Body of pancreas (tissue), 4 donors: ENCODE measurements at places on chromosomes 7 and 10.

DNA sequence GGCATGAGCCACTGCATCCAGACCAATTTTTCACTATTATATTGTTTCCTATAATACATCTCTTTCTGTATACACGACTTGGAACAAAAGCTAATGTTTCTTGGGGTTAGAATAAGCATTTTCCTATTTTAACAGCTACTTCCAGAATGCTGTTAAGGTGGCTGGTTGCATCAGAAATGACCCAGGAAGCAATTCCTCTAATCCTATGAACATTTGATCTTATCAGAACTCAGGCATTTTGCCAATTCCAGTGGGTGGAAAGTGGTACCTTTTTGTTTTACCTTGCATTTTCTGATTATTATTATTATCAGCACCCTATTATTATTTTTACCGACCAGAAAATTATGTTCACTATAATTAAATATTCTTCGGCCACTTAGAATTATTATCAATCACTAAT is 73.3 kb downstream of the NDUFB2 start:
- no peak for DNase-seq

DNA sequence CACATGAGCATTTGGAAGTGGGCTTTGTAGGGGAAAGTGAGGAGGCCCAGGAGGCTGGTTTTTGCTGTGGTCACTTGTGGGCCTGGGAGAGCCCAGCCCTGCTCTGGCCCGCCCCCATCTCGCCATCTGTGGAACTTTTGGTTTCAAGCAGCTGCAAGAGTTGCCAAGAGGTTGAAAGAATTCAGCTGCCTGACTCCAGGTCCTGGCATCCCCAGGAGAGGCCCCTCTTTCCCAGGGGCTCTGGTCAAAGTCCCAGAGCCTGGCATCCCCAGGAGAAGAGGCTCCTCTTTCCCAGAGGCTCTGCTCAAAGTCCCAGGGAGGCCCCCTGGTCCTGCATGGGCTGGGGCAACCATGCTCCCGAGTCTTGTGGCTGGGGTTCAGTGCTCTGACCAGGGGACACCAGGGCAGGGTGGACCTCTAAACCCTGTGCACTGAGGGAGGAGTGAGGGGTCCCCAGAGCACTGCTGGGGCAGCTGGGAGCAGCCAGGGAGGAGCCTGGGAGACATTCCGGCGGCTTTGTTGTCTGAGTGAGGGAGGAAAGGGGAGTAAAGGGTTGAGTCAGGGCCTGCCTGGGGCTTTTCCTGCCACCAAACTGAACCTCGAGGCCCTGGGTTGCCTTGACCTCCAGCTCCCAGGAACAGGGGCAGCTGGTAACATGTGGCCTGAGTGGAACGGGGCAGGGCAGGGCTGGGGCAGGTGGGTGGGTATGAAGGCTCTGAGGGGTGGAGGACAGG is 27.7 kb upstream of the CSGALNACT2 start:
- no peak for DNase-seq

GRCh38 chr7:33849971-33850559 is 55.3 kb upstream of the BMPER start:
- no peak for DNase-seq

GRCh38 chr10:78766603-78767002 is 302.2 kb upstream of the ZMIZ1 start:
- DNase-seq = no peak

- DNase-seq = no peak
Observed at GRCh38 chr10:125016611-125017202, 74.8 kb downstream of the ZRANB1 start.

- DNase-seq = no peak
Observed at GRCh38 chr7:12133865-12134264, 77.2 kb upstream of the TMEM106B start.

- DNase-seq = no peak
Observed at GRCh38 chr7:81791568-81792518, 22.0 kb upstream of the HGF start.

DNA sequence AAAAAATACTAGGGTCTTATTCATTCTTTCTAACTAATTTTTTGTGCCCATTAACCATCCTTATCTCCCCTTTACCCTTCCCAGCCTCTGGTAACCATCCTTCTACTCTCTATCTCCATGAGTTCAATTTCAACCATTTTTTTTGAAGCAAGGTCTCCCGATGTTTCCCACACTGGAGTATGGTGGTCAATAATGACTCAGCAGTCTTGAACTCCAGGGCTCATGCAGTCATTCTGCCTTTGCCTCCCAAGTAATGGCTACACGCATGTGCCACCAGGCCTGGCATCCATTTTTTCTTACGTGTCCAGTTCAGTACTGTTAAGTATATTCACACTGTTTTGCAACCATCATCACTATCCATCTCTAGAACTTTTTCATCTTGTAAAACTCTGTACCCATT is 60.4 kb downstream of the CYTH3 start:
- DNase-seq = no peak

- DNase-seq = no peak
Observed at GRCh38 chr7:50554431-50555322, 10.5 kb downstream of the DDC start.

GRCh38 chr7:140214075-140214684 is 37.4 kb upstream of the KDM7A start:
- peak; percentile 88 for DNase-seq

GRCh38 chr7:18212758-18213157 is 185.1 kb upstream of the PRPS1L1 start:
- no peak for DNase-seq

- DNase-seq = no peak
Observed at GRCh38 chr7:8455426-8455825, 22.0 kb downstream of the NXPH1 start.

- no peak for DNase-seq
Observed at GRCh38 chr10:70954381-70955176, 66.2 kb upstream of the PCBD1 start.

DNA sequence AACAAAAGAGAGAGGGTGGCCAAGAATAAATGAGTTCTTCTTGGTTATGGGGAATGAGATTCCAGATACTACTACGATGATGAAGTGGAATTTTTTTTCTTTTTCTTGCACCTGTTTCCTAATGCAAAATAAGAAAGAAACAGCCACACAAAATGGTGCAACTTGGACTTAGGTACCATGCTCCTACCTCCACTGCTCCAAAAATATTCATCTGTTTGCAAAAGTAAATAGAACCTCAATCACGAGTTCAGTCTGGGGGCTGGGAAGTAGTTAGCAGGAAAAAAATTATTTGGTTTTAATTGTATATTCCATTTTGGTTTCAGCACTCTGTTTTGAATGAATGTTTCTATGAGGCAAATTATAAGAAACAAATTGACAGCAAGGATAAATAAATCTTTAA is 73.5 kb downstream of the SLC25A13 start:
- no peak for DNase-seq

DNA sequence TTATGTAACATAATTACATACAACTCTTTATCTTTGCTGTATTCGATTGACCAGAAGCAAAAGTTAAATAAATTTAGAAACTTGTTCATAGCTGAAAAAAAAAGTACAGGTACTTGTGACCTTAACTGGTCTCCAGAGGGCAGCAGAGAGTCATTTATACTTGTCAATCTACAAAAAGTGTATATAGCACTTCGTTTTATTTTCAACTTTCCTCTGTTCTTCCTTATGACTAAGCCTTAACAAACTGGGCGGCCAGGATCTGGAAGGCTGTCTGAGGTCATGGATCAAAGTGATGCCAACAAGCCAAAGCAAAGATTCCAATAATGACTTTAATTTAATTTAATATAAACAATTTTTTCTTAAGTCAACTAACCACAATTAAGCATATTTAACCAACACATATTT is 29.8 kb downstream of the C10orf67 start:
- DNase-seq = peak; percentile 68

- peak; percentile 67 for DNase-seq
Observed at GRCh38 chr10:125868372-125868975, 12.6 kb downstream of the DHX32 start.

DNA sequence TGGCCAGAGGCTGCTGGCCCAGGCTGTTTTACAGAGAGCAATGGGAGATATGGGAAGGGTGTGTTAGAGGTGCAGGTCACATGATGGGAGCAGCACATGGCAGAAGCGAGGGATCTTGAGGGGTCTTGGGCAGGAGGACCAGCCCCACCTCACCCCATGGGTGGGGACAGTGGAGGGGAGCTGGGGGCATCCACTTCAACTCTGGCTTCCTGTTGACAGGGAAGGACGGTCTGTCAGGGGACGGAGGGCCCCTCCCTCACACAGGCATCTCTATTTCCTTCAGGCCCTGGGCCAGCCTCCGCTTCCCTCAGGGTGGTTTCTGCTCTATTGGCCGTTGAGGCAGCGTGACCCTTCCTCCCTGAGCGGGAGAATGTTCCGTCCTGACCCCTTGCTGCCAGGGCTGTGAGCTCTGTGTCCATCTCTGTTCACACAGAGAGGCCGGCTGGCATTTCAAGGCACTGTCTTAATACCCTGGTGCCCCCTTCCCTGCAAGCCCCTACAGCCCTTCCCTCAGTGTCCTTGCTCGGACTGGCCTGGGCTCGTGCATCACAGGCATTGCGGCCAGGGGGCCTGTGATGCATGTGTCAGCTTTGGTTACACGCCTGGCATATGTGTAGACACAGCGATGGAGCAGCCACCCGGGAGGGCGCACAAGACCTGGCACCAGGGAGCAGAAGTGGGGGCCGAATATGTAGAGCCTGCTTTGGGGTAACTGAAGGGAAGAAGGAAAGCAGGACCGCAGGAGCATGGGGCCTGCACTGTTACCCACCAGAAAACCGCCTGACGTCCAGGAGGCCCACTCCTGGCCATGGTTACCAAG is 31.8 kb downstream of the RAMP3 start:
- DNase-seq = no peak

- DNase-seq = no peak
Observed at GRCh38 chr7:27316311-27316710, 73.7 kb downstream of the EVX1 start.

DNA sequence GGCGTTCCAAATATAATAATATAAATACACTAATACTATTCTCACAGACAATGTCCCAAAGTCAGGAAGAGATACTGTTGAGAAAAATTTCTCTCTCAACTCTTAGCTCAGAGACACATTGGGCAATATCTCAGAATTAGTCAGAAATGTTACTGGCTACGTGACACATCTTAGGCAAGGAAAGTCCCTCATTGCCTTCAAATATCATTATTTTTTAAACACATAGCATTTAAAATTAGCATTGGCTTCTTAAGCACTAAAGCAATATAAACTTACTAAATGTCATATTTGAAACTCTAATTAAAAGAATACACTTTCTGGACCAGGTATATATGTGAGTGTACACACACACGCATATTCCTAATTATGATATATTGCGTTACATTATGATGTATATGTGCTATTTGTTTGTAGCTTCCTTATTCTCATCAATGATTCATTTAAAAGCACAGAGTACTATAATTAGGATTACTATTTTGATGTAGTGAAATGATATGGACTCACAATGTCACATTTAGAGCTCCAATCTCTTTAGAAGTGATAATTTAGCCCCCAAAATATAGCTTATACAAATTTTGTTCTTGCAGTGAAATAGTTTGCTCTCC is 255.8 kb downstream of the TWIST1 start:
- no peak for DNase-seq

GRCh38 chr7:130290745-130291144 is 2.2 kb upstream of the CPA4 start:
- DNase-seq = peak; percentile 90

DNA sequence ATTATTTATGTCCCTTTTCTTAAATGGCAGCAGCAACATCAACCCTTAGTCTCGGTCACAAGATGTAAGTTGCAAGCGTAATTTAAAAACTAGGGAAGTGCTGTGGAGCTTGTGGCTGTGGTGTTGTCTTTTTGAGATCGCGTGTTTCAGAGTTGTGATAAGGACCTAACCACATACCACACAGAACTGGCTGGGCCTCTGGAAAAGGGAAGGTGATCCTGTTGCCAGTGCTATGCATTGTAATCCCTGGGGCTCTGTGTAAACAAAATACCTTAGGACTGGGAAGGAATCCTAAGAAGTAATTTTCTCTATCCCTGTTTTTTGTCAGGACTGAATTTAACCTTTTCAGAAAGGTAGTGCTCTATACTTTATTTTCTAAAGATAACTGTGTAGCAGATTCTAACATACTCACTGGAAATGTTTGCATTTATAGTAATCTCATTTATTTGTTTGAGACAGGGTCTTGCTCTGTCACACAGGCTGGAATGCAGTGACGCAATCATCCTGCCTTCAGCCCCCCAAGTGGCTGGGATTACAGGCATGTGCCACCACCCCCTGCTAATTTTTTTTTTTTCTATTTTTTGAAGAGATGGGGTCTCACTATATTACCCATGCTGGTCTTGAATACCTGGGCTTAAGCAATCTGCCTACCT is 60.4 kb downstream of the INPP5F start:
- DNase-seq = peak; percentile 32

GRCh38 chr10:34607894-34608293 is 207.2 kb downstream of the PARD3 start:
- no peak for DNase-seq

DNA sequence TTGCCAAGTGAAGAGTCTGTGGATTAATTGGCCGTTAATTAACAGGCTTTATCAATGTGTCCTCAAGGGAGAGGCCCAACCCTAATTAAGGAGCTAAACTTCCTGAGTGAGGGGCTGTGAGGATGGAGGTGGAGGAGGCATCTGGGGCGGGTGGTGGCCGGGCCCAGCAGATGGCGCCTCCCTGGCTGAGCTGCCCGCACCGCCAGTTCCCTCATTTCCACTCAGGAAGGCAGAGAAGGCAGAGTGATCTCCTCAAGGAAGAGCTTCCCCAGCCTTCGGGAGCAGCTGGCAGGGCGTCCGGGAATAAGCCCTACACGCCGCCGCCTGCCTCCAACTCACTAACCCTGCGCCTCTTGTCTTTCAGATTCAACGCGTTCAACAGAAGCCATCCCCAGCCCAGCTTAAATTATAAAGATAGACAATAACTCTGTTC is 112.2 kb downstream of the CYTH3 start:
- peak; percentile 39 for DNase-seq

- DNase-seq = no peak
Observed at GRCh38 chr10:79941146-79941545, 7.8 kb downstream of the SFTPD start.

GRCh38 chr10:6178581-6178980 is 24.2 kb upstream of the PFKFB3 start:
- DNase-seq = no peak

DNA sequence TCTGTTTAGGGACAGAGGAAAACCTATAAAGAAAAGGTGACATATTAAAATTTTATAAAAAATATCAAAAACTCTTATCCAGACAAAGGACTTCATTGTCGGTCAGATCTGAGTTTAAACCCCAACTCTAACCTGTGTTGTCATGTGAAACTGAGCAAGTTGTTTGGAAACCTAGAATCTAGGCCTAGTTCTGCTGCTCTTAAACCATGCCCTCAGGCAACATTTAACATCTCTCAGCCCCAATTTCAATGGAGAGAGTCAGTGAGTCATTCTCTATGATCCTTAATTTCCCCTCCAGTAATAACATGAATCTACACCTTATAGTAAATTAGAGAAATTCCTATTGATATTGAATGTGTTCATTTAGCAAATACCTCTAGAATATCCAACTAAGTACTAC is 192.3 kb downstream of the IMMP2L start:
- no peak for DNase-seq

GRCh38 chr7:6433784-6434615 is 13.8 kb downstream of the DAGLB start:
- no peak for DNase-seq
